ENCODE measurements at places on chromosomes 2 and 18. TPM values are rescaled to one million over a fixed set of nuclear protein-coding genes. Genes with fewer than 3 reads are reported as not detected.

DNA sequence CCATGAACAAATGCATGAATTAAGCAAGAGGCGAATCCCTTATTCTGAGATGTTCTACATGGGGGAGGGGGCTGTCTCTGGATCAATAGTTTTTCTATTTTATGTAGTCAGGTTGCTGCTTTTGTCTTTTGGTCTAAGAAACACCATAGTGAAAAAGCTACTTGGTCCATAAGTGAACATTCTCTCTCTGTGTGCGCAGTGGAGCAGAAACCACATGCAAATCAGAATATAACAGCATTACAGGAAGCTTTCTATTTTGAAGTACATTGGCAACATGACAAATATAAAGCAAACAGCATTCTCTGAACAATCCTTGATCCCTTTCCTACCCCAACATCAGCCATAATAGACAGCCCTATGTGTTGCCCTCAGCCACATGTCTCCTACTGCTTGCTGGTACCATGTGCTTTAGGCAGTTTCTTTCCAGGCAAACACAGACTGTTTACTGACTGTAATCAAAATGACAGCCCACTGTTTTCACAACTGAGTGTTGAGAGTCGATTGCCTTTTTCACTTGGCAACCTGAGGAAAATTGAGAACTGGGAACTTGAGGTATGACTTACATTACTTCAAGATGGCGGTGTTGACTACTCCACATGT is 10.6 kb downstream of the SCN3A start:
- no peak for DNase-seq

DNA sequence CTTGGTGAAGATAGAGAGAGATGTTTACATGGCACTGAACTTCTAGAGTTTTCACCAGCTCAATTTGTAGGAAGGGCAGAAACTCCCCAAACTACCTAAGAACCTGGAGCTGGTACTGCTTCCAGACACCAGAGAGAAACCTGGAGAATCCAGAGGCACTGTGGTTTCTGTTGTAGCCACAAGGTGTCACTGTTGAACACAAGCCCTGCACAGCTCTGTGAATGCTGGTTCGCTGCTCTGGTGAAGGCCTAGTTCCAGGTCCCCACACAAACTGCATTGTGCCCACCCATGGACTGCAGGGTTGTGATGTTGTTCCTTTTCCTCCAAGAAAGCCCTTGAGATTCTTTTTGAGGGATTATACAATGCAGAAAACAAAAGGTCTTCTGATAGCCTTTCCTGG is 150.5 kb upstream of the HS6ST1 start:
- DNase-seq = peak; percentile 14

GRCh38 chr2:205806143-205806905 is 124.0 kb downstream of the NRP2 start:
- no peak for DNase-seq

The AQP12A gene
- total RNA-seq = not detected

All from PC-9 (cell line).